ENCODE measurements at places on chromosomes 3 and 15. TPM values are rescaled to one million over a fixed set of nuclear protein-coding genes. Genes with fewer than 3 reads are reported as not detected.

HIGD2B gene
- not detected for total RNA-seq

DNA sequence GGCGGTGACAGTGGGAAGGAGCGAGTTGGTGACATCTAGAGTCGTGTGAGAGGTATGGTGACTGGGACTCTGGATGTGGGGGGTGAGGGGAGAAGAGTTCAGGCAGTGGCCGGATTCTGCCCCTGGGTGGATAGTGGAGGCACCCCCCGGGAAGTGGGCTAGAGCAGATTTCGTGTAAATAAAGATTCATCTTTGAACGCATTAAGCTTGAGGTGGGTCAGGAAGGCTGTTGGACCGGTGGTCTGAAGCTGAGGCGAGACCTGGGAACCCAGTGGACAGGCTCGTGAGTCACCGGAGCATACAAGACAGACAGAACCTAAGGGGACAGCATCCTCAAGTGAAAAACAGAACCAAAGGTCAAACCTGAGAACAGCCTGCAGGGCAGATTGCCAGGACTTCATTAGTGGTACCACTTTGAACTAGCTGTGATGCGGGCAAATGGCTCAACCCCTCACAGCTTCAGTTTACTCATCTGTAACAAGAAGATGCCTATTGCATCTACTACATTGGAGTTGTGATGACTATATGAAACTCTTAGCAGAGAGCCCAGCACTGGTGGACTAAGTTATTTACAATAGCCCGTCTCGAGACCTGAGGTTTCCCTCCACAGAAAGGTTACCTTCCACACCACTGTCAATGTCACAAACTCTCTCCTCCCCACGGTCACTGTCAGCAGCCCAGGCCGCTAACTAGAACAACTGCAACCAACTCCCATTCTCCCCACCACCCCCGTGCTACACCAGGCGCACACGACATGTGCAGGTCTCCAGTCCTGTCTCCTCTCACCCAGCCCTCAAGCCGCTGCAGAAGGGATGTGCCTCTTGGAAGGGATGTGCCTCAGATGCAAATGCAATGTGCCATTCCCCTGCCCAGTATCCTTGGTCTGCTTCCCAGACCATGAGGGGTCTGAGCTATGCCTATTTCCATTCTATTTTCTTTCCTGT lies 901 bp upstream of the CLN6 start:
- DNase-seq: no peak
- peak overlapping the region; percentile 88 for H3K4me3 ChIP-seq
- peak overlapping the region; percentile 95 for H3K27ac ChIP-seq
- H3K36me3 ChIP-seq: peaks cover 11% of the 10 kb centered on the region

TUSC7 gene
- total RNA-seq: not detected

DNA sequence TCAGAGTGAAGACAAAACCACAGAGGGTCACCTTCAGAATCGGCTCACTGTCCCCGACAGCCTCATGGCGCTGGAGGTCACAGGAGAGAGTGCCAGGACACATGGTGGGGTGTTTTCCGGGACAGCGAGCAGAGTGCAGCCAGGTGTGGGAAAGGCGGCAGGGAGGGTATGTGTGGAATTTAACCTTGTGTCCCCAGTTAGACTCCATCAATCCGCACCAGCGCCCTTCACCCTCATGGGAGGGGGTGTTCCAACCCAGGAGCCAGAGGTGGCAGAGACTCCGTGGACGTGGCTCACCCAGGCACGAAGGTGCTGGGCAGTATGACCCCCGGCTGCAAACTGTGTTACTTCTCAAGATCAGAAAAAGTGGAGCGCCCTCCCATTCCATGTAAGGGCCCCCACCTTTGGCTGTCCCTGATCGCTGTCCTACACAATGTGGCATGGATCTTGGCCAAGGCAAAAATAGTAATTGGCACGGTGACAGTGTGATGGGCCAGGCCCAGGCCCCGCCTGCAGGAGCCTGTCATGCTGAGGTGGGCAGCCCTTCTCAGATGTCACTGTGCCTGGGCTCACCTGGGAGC lies 190.3 kb downstream of the XXYLT1 start:
- H3K36me3 ChIP-seq: no peaks in the 10 kb centered on the region
- H3K4me3 ChIP-seq: no peak overlapping the region
- no peak for DNase-seq
- H3K27ac ChIP-seq: no peak overlapping the region

DNA sequence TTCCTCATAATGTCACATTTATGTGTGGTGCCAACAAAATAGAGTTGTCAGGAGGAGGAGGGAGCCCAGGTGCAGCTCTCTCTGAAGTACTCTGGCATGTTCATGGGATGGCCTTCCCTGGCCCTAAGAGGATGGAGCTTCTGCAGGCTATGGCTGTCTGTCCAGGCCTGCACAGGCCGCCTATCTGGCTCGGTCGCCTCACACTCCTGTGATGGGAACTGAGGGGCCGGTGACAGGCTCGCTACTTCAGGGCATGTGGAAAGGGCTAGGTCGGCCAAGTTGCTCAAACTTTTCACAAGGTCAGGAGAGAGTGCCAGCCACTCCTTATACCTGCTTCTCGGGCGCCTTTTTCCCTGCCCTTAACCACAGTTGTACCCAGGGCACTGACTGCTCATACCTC lies 51.1 kb downstream of the SOX14 start:
- peaks cover 9% of the 10 kb centered on the region for H3K27me3 ChIP-seq
- H3K4me3 ChIP-seq: no peak overlapping the region
- no peak for DNase-seq

DNA sequence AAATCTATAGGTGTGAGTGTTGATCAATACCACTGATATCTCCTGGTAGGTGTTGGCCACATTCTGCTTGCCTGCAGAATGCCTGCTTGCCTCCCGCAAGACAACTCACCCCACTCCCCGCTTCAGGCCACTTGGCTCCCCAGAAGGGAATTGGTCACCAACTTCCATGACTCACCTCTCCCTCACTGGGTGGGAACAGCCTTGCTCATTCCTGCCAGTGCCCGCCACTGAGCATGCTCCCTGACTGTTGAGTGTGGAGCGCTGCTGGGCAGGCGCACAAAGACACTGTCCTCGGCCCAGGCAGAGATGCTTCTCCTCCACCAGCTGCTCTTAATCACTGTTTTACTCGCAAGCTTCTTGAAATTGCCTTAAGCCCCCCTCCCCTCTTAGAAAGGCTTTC lies 57.3 kb upstream of the PPP2R3A start:
- H3K4me1 ChIP-seq: no peaks in the 10 kb centered on the region
- H3K36me3 ChIP-seq: no peaks in the 10 kb centered on the region
- no peak for DNase-seq
- no peak overlapping the region for H3K27ac ChIP-seq
- H3K27me3 ChIP-seq: no peaks in the 10 kb centered on the region
- no peak overlapping the region for H3K4me3 ChIP-seq

GRCh38 chr15:67065531-67066005 lies at the start of gene SMAD3:
TSS of gene SMAD3 (plus strand) at chr15:67065602. CDS start at chr15:67066155, 553 bp downstream.
- peaks cover 17% of the 10 kb centered on the region for H3K27me3 ChIP-seq
- H3K36me3 ChIP-seq: peaks cover 12% of the 10 kb centered on the region
- DNase-seq: peak; percentile 85
- H3K4me1 ChIP-seq: peaks cover 47% of the 10 kb centered on the region

PCOLCE2 gene
- total RNA-seq: 0.39 TPM

GRCh38 chr3:193677734-193678133 lies 84.7 kb downstream of the OPA1 start:
- H3K4me3 ChIP-seq: no peak overlapping the region
- H3K36me3 ChIP-seq: peaks cover 22% of the 10 kb centered on the region
- H3K4me1 ChIP-seq: peaks cover 9% of the 10 kb centered on the region
- peak; percentile 37 for DNase-seq
- peak overlapping the region; percentile 44 for H3K27ac ChIP-seq

GRCh38 chr15:96171853-96172296 lies 158.6 kb upstream of the NR2F2 start:
- DNase-seq: no peak
- H3K4me1 ChIP-seq: no peaks in the 10 kb centered on the region
- H3K36me3 ChIP-seq: no peaks in the 10 kb centered on the region
- no peak overlapping the region for H3K4me3 ChIP-seq
- H3K27ac ChIP-seq: no peak overlapping the region

TMEM158 gene
- not detected for total RNA-seq

- H3K36me3 ChIP-seq: no peaks in the 10 kb centered on the region
- no peak for DNase-seq
- H3K27ac ChIP-seq: no peak overlapping the region
- H3K4me3 ChIP-seq: no peak overlapping the region
Observed at GRCh38 chr15:66232267-66232625, 21.3 kb downstream of the MEGF11 start.

ARGFX gene
- total RNA-seq: not detected

DNA sequence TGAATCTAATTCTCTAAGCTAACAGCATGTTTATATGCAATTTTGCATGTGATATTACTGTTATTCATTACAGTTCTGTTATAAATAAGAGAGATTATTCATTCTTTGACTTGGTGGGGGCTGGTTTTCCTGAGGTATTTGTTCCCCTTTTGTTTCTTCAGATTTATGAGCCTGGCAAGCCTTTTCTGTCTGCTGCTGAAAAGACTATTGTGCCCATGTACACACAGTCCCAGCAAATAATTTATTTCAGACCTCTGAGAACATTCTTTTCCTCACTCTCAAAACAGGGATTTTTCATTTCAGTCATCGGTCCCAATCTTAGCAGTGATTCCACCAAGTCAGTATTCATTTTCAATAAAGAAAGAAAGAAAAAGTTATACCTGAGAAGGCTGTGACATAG lies 716.8 kb downstream of the NSUN3 start:
- no peak overlapping the region for H3K4me3 ChIP-seq
- no peaks in the 10 kb centered on the region for H3K27me3 ChIP-seq

DNA sequence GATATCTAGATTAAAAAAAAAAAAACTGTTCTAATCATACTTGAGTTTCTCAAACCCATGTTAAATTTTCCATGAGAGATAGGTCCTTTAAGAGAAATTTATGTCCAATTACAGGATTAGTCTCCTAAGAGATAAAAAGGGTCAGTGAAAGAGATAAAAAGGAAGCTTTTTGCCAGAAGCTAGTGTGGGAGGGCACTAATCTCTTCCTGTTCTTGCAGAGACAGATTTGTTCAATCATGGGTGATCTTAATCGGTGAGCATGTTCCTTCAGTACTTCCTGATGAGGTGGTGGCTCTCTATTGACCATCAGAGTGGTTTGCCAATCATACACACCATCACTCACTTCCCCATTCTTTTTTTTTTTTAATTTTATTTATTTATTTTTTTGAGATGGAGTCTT lies 16.9 kb upstream of the LPP start:
- H3K4me3 ChIP-seq: no peak overlapping the region
- no peak for DNase-seq
- peaks cover 16% of the 10 kb centered on the region for H3K4me1 ChIP-seq
- no peak overlapping the region for H3K27ac ChIP-seq

DNA sequence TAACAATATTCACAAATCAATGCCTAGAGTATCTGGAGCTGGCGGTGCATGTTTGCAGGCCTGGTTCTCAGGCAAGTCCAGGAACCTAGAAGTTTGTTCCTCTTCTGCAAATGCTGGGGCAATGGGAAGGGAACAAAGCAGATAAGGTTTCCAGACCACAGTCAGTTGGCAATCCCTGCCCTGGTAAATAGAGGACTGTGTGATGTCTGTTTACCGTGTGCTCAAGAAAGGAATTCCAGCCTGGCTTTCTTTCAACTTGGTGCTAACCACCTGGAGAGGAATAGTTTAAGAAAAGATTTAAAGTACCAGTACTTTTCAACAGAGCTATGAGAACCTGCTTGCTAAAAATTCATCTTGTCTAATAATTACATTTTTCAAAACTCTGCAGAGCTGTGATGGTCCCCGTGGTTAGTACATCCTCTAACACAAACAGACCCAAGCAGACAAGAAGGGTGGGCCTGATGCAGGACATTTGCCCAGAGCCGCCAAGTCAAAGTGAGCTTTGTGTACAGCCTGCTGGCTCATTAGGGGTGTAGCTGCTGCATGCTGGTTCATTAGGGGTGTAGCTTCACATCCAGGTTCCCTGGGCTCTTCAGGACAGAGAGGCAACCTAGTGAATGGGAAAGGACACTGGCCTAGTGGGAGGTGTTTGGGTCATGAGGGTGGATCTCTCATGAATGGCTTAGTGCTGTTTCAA lies 220.5 kb downstream of the SQOR start:
- no peak overlapping the region for H3K4me3 ChIP-seq
- H3K27me3 ChIP-seq: peaks cover 5% of the 10 kb centered on the region
- DNase-seq: no peak
- no peak overlapping the region for H3K27ac ChIP-seq

GABRB3 gene
- not detected for total RNA-seq

DNA sequence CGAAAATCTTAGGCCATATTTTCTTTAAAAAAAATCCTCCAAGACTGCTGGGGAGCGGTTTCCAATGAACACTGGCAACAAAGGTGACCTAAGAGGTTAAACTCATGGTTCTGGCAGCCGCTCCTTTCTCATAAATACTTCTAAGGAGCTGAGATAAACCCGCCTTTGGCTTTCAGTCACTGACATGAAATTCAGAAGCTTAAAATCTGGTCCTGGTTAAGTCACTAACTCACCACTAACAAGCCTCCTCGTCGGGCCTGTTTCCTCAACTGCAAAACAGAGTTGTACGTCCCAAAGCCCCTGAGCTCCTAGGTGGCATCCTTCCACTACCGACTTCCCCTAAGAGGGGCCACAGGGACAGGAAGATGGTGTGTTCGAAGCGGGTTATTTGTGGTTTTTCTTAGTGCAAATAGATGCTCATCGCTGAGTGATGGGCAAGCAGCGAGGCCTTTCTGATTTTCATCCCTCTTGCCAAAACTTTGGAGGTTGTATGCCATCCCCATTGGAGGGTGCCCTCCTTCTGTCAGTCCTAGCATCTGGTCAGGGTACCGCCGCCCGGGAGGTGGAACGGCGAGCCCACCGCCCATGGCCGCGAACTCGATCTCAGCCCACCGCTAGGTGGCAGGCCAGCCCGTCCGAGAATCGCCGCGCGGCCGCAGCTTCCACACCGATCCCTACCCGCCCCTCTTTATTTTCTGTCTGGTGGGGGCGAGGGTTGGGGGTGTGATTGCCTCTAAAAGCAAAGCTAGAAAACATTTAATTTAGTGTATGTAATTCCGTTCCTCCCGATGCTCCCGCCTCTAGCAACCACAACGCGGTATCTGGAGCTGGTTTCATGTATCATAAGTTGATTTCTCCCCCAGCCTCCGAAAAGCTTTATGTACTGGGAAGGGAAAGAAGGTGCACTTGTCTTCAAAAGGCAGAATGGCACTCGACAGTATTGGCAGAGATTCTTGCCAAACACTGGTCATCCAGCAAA lies 4.6 kb downstream of the BCL6 start:
- peaks cover 49% of the 10 kb centered on the region for H3K4me1 ChIP-seq
- peak; percentile 82 for DNase-seq
- peak overlapping the region; percentile 99 for H3K27ac ChIP-seq
- H3K27me3 ChIP-seq: no peaks in the 10 kb centered on the region
- H3K36me3 ChIP-seq: peaks cover 25% of the 10 kb centered on the region

- DNase-seq: no peak
- H3K36me3 ChIP-seq: no peaks in the 10 kb centered on the region
- no peaks in the 10 kb centered on the region for H3K4me1 ChIP-seq
- no peaks in the 10 kb centered on the region for H3K27me3 ChIP-seq
Observed at GRCh38 chr15:62773369-62774165, 269.0 kb upstream of the TPM1 start.

LRRK1 gene
- total RNA-seq: 0.73 TPM

- H3K4me1 ChIP-seq: no peaks in the 10 kb centered on the region
- H3K27me3 ChIP-seq: no peaks in the 10 kb centered on the region
- no peak for DNase-seq
- H3K36me3 ChIP-seq: no peaks in the 10 kb centered on the region
- no peak overlapping the region for H3K27ac ChIP-seq
Observed at GRCh38 chr3:74676-75243, 121.8 kb upstream of the CHL1 start.

CDHR4 gene
- 0.32 TPM for total RNA-seq

SSR3 gene
- total RNA-seq: 144 TPM

OSTN gene
- not detected for total RNA-seq

WWTR1 gene
- total RNA-seq: 0.54 TPM

A4GNT gene
- not detected for total RNA-seq

CPNE9 gene
- total RNA-seq: 0.14 TPM

EFHB gene
- total RNA-seq: 0.79 TPM

MAP6D1 gene
- total RNA-seq: 1.3 TPM

MNS1 gene
- 0.41 TPM for total RNA-seq
